AG04449 (cell line): ENCODE measurements at places on chromosomes 2 and 18.

DNA sequence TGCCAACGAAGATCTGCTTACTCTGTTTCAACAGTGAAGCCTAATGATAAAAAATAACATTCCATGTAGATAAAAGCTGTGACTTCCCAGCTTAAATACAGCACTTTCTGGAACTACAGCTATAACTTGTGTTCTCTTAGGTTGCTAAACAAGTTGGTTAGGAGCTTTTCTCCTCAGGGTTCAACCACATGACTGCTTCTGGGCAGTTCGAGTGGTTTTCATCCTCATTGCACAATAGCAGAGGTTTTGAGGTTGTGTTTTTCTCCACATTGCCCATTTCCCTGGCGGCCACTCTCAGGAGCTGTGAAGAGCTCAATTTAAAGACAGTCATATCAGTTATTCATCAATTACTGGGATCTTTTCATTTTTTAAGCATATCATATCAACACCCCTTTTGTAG, 102.2 kb upstream of the CYP1B1 start:
- no peak for DNase-seq

DNA sequence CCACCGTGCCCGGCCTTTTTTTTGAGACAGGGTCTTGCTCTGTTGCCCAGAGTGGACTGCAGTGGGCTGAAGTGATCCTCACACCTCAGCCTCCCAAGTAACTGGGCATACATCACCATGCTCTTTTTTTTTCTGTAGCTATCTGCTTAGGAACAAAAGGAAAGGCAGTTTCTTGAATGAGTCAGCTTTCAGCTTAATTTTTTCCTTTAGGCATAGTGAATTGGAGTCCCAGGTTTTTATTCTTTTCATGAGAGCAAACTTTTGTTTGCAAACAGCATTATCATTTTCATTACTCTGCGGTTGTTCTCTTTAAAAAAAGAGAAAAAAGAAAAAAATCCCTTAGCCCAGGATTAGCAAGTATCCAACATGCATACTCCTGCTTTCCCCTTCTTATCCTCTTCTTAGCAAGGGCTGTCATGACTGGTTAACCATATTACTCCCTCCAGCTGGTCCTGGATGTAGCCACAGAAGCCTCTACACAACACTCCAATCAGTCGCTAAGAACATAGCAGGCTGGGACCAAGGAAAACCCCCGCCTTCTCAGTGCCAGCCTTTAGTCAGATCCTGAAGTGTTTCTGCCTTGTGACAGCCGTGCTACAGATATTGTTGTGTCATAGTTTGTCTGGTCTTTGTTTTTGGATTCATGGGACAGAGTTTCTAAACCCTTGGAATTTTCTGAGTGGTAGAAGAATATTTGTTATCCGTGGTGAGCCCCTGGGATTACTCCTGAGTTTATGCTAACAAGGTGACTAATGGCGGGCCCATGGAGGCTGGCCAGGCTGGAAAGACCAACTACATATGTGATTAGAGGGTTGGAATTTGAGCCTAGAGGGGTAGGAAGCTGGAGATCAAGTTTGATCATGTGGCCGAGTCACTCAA, 23.3 kb upstream of the ST3GAL5 start:
- no peak for DNase-seq

DNA sequence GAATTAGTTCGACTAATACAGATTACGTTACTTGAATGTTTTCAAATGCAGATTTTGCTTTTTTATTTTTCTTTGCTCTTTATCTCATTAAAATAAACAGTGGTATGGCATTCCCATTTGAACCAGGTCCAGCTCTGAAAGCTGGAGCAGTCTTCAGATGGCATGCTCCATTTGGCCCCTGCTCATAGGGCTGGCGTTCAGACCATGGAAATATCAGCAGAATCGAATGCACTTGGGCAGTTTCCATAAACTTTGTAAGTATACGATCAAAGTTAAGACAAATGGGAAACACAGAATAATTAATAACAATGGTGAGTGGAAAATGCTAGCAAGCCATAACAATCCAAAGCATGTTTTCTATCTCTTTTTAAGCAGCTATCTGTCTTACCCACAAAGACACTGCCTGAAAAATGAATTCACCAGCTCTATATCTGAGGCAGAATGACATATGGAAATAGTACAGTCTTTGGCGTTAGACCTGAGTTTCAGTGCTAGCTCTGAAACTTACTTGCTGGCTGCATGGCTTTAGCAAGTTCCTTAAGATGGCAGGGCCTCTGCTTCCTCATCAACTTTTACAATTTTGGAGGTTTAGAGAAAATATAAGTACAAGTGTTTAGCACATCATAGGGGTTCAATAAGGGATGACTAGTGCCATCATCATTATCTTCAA, 131.6 kb downstream of the BCL2 start:
- no peak for DNase-seq

GRCh38 chr18:44516450-44516849, 164.2 kb upstream of the SETBP1 start:
- no peak for DNase-seq

GRCh38 chr2:47226132-47226922, 71.2 kb upstream of the STPG4 start:
- no peak for DNase-seq

- DNase-seq: no peak
Measured at GRCh38 chr2:150041722-150042425, 445.6 kb downstream of the RND3 start.

- no peak for DNase-seq
Measured at GRCh38 chr2:8563814-8564474, 117.9 kb upstream of the ID2 start.

DNA sequence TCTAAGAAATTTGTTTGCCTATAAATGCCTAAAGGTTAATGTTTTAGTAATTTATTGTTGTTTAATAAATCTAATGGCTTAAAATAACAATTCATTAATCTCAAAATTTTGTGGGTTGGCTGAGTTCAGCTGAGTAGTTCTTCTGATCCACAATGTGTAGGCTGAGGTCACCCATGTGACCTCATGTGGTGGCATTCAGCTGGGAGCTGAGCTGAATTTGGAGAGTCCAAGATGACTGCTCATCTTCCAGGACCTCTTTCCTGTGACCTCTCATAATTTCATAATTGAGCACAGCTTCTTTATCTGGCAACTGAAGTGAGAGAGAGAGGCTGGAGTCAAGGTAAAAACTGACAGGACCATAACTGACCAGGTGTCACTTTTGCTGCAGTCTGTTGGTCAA, 132.4 kb downstream of the TXNL1 start:
- DNase-seq: no peak

- no peak for DNase-seq
Measured at GRCh38 chr2:81260320-81260719, 955.8 kb upstream of the LRRTM1 start.

DNA sequence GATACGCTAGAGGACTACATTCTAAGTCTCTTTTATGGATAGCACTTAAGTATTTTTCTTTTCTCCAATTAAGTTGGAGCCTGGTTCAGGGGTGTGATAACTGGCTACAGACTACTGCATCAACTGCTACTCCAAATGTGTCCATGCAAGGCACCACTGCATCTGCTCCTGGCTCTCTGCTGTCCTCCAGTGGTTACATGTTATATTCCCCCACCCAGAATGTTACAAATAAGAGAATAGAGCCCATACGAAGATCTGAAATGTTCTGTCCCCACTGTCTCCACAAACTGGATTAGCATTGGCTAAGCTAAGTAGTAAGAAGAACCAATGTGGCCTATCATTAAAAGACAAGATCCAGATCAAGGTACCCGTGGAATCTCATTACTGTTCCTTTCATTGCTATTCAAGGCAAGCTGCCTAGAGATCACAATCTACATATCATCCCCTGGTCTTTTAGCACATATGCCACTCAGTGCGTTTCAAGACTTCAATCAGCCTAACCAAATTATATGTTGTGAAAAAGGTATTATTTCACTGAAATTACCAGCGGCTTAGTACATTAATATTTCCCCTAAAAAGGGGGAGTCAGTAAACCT, 308.3 kb upstream of the SLC8A1 start:
- peak; percentile 21 for DNase-seq

DNA sequence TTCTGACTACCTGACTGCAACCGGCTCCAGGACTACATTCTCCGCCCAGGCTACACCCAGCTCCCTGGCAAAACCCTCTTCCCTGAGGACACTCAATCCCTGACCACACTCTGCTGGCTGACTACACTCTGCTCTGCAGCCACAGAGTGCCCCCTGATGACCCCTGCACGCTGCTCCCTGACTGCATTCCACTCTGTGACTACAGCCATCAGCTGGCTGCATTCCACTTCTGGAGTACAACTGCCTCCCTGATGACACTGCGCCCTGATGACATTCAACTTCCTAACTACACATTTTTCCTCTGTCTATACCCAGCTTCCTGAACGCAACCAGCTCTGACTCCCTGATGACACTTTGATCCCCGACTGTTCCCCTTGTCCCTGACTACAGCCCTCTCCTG, 71.3 kb upstream of the NRXN1 start:
- no peak for DNase-seq

- no peak for DNase-seq
Measured at GRCh38 chr2:81396417-81397019, 1092.0 kb upstream of the LRRTM1 start.

- no peak for DNase-seq
Measured at GRCh38 chr2:28601616-28602015, 105.8 kb downstream of the PLB1 start.

DNA sequence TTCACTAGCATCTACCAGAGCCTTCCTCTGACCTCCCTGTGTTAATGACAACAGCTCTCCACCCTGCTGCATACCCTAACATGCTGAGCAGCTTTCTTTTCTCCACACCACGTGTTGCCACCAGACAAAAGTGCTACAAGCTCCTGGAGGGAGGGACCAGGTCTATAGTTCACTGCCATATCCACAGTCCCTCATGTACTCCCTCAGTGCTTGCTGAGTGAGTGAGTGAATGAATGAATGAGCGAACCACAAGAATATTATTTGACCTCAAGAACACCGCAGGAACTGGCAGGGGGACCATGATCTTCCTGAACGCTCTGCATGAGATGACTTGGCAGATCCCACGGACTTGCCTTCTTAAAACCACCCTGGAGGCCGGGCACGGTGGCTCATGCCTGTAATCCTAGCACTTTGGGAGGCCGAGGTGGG, 47.4 kb upstream of the CAB39 start:
- no peak for DNase-seq

GRCh38 chr2:88751768-88752167, 60.3 kb downstream of the RPIA start:
- DNase-seq: no peak

DNA sequence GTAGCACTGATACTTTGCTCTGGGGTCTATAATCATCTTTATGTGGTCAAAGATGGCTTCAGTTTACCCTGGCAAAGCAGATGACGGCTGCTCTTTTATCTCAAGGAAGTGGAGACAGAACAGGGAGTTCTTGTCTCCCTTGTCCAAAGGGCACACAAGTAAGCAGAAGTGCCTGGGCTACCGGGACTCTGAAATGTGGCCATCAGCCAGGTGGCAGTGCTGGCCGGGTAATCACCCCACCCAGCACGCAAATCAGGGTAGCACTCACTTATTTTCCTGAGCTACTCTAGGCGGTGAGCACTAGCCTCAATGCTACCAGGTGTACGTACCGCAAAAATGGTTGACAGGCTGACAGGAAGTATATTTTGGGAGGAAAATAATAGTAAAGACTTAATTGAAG, 119.7 kb upstream of the ETAA1 start:
- no peak for DNase-seq

- DNase-seq: no peak
Measured at GRCh38 chr2:191053256-191053655, 39.3 kb upstream of the STAT1 start.

GRCh38 chr2:33673937-33674336, 74.8 kb upstream of the FAM98A start:
- no peak for DNase-seq

DNA sequence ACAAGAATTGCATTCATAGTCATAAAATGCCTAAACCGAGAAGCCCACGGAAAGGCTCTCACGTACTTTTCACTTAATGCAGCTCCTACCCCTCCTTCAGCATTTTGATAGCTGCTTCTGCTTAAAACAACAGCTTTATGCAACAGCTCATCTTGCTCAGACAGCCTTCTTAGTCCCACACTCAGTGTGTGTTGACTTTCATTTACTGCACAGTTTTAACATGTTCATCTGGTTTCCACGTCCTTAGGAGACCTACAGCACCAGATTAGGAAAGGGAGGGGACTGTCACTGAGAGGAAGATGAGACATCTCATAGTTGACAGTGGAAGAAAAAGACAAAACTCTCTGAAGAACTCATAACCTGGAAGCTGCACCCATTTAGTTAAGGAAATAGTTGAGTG, 435.4 kb downstream of the SETBP1 start:
- no peak for DNase-seq
